ENCODE measurements at places on chromosomes 11 and 22. TPM values are rescaled to one million over a fixed set of nuclear protein-coding genes. Genes with fewer than 3 reads are reported as not detected.

DNA sequence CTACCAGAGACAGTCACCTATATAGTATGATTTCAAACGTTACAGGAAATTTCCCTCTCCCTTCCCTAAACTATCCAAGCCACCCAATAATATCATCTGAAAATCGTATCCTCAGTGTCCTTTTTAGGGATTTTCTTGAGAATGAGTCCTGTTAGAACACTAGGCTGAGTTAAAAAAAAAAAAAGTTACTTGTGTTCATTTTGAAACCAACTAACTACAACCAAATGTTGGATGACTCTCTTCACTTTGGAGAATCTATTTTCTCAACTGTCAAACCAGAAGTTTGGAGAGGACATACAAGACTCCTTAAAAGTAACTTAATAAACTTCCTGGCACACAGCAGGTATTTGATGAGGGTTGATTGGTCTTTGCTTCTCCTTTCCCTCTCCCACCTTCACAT, 183.2 kb upstream of the SESN3 start:
- no peak for DNase-seq

DNA sequence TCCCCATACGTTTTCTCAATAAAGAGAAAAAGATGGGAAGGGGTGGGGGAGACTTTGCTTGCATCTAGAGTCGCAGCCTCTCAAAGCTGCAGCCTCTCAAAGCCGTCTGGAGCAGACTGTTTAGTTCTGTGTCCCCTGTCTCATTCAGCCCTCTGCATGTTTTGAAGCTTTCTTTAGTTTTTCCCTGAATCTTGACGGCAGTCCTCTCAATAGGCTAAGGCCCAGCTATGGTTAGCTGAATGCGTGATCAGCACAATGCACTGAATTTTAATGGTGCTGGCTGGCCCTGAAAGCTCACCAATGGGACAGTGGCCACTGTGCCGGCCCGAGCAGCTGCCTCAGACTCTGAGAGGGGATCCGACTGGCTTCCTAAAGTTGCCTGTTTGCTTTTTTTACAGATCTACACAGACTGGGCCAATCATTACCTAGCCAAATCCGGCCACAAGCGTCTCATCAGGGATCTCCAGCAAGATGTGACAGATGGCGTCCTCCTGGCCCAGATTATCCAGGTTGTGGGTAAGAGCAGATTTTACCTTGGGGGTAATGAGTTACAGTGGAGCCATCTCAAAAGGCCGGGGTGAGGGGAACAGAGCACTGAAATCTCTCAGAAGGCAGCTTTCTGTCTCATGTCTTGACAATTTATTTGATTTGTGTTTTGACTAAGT, 119.6 kb downstream of the NAV2 start:
- DNase-seq, result no peak

GRCh38 chr11:61828629-61829407, 718 bp downstream of the FADS2 start:
- DNase-seq, result peak; percentile 88

GRCh38 chr22:20781272-20781990, 7.5 kb downstream of the SERPIND1 start:
- DNase-seq, result peak; percentile 52

- no peak for DNase-seq
These were observed 207.2 kb upstream of the TRIM48 start for GRCh38 chr11:55054723-55055122.

DNA sequence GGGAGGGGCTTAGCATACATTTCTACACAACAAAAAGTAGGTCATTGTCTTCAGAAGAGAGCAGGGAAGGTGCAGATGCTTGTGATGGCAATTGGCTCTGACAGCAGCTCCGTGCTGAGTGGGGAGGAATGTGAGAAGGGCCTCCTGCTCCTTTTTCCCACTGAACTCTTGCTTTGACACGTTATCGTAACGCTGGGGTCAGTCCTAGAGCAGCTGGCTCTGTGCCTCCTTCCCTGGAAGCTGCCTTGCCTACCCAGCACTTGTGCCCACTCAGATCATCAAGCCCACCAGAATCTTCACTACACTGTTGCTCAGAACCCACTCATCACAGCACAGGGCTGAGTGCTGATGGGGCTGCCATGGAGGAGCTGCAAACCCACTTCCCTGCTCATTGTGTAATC, 14.9 kb upstream of the NAV2 start:
- no peak for DNase-seq

DNA sequence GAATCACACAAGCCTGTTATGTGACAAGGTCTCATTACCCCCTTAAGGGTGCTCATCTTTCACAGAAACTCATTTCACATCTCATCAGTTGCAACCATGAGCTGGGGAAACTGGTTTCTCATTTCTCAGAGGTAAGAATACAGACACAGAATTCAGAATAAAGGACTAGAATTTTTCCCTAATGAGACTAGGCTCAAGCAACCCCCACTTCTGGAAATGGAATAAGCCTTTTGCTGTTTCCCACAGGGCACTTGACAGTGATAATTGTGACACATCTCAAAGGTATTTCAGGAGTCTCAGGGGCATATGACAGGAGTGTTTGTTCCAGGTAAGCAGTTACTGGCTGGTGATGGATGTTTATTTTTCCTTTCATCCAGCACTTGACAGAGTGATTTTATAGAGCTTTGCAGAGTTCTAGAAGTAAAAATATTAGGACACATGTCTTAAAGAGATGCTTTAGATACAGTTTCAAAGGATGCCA, 112.9 kb upstream of the DDI1 start:
- no peak for DNase-seq

DNA sequence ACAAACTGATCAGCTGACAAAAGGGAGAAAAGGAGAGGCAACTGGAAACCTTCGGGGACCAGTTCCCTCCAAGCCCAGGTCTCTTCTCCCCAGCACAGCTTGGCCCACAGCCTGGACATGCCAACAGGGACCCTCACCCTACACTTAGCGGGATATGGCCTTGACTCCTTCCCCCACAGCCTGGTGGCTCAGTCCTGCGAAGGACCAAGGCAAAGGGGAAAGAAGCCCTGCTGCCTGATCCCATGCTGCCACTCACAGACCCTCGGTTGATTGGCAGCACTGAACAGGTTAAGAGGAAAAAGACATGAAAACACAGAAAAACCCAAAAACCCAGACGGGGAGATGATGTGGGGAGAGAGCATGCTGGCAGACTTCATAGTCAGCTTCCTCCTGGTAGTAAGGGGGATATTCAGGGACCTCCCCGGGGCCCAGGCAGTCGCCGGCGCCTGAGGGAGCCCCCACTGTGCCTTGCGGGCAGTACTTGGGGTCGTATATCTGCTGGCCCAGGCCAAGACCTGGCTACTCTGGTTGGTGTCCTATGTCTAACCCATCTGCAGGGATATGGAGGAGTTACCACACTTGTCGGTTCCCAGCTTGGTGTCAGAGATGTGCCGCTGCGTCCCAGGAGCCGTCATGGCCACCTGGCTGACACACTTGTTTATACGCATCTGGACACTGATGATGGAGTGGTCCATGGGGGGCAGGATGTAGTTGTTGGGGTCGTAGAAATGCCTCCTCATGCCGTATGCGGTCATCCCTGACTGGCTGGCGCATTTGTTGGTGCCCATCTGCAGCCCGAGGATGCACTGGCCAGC, 34.2 kb upstream of the HORMAD2 start:
- DNase-seq, result no peak

DNA sequence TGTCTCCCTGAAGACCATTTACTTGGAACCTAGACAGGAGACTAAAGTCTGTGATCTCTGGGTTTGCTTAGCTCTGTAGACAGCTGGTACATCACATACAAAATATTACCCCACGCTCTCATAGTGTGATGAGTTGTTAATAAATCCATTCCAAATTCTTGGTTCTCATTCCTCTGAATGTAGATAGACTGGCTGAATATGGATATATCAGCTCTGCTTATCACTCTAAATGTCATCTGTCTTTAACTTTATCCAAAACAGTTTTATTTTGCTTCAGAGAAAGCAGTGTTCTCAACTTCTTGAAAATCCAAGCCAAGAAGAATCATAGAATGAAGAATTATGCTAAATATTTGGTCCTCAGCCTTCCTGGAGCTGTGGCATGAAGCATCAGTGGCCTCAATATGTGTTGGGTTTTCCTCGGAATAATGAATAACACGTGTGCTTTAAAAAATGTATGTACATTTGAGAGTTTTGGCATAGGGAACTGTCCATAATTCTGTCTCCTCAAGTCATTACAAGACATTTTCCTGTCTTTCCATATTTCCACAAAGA, 10.5 kb upstream of the LDLRAD3 start:
- DNase-seq, result no peak

DNA sequence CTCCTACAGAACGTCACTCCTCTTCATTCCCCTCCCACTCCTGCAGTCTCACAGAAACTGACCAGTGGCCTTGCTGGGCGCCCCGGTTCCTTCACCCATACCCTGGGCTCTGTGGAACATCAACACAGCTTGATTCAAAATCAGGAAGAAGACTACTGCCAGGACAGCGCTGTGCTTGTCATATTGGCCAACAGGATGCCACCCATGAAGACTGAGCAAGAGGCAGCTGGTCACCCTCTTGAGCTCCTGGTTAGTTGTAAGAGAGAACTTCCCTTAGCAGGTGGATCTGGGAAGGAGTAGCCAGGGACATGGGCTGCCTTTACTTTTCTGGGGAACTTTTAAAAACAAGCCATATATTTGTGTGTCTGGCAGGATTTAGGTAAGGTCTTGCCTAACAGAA, 110.4 kb upstream of the TIMP3 start:
- DNase-seq, result no peak

- peak; percentile 90 for DNase-seq
These were observed 35.7 kb upstream of the KLHL35 start for GRCh38 chr11:75468534-75469340.

DNA sequence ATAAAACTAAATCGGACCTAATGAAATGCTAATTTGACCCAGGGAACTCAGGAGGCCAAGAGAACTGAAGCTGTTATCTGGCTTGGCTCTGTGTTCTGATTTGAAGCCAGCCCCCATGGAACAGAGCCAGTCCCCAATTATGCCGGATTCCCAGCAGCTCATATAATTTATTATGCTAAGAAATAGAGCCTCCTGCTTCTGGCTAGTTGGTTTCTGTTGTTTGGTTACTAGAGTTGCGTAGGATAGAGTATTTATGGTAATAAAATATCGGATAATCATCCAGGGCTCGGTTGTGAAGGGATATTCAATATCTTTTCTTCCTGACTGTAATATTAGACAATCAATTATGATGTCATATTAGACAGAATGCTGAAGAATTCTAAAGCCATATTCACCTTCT, 120.4 kb upstream of the TTC12 start:
- DNase-seq, result no peak

DNA sequence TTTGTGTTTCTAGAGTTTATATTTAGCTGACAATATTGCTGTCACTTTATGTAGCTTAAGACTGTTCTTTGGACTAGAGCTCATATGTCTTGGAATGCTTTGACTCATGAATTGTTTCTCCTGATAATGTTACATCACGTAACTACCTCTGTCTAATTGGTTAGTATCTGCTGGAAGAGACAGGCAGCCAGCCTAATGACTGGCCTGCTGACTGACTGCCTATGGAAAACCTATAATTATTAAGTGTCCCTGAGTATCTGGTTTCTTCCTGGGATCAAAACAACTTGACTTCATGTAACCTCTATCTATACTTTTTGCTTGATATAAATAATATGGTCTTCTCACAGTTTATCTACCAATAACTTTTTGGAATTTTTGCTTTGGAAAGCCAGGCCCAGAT, 9.4 kb downstream of the SOX6 start:
- no peak for DNase-seq

- no peak for DNase-seq
These were observed 1.5 kb downstream of the UFD1 start for GRCh38 chr22:19477321-19478044.

DNA sequence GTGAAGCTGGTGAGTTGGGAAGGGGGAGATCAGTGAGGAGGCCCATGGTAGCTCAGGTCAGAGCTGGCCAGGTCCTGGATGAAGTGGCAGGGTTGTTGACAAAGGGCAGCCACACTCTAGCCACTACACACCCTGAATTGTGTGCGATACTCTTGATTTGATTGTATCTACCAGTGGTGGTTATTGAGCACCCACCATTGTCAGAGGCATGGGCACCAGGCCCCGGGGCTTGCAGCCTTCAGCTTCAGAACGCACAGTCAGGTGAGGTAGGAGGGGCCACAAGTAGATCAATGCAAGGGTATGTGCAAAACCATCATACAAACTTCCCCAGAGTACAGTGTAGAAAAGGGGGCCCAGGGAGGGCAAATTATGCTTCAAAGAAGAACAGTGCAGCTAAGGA, 38.1 kb downstream of the MICAL2 start:
- DNase-seq, result no peak

- DNase-seq, result no peak
These were observed 155.2 kb downstream of the MAML2 start for GRCh38 chr11:96187822-96188221.

GRCh38 chr11:59187587-59187986, 15.7 kb downstream of the DTX4 start:
- DNase-seq, result no peak

OR4A47 gene
- not detected for total RNA-seq

FAM227A gene
- total RNA-seq, result 0.83 TPM

FGF3 gene
- not detected for total RNA-seq

MUC6 gene
- total RNA-seq, result not detected

TEX54 gene
- not detected for total RNA-seq

Measured in posterior vena cava (tissue), 2 donors.